ENCODE measurements at places on chromosomes 7 and 10.

GRCh38 chr7:106774768-106775551 is 90.1 kb upstream of the PIK3CG start:
- DNase-seq, result no peak

DNA sequence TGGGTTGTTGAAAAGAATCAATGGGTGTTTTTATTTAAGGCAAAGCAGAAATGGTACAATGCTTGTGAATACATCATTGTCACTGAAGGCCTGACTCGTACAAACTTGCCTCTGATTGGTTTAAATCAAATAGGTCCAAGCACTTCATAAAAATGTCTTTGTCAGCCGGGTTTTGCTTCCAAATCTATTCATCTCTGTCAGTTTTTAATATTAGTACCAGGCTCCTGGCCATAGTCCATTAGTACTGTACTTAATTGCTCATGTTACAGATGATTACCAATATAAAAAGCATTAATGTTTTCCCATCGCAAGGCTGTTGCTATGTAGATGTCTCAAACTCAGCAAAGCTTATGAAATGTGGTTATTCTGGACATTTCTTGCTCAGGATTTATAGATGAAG is 171.9 kb downstream of the ARID5B start:
- DNase-seq, result no peak

DNA sequence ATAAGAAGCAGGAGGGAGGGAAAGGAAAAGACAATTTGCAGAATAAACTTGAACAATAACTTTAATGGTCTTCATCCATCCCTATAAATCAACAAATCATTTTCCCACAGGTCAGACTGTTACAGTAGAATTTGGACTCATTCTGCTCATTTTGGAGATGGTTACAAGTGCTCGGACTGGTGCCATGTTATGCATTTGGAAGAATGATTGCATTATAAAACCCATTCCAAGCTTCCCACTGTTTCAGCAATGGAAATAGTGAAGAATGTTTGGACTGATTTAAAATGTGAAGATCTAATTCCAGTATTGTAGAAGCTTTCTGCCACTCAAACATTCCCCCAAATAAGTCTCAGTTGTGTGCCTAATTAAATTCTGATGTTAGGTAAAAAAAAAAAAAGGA is 99.7 kb upstream of the ZEB1 start:
- DNase-seq, result no peak

DNA sequence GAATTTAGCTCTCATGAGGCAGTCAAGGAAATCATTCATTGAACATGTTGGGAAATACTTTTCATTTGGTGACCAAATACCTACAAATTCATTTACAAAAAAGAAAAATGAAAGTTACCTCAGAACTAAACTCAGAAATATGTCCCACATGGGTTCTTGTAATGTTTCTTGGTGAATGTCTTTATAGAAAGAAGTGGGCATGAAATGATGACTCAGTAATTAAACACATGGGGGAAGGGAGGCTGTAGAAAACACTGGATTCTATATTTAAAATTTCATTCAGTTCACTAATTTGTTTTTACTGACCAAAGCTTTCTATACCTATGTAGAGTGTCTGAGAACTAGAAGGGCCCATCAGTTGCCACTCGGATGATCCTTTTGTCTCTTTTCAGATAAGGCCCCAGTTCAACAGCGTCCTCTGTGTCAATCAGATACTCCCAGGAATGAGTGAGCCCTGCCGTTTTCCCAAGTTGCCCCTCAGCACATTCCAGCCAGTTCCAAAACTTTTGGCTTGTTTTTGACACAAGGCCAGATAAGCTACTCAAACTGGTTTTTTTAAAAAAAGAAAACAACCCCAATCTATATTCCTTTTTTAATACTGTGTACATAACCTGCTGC is 49.3 kb upstream of the AGBL3 start:
- DNase-seq, result no peak

DNA sequence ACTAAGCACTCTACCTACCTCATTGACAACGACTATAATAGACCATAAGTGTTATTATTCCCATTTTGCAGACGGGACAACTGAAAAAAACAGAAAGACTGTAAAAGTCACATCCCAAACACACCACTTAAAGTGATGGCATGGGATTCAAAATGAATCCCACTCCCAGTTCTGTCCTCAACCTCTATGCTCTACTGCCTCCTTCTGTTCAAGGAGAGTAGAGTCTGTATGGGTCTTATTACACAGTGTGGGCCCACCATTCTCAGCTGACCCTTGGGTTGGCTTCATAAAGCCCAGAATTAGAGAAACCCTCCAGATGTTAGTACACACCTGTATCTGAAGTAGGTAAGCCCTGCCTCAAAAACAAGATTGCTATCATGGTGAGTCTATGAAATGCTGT is 102.2 kb downstream of the GRM8 start:
- DNase-seq, result no peak

GRCh38 chr10:24912215-24912614 is 40.2 kb downstream of the PRTFDC1 start:
- DNase-seq, result no peak

DNA sequence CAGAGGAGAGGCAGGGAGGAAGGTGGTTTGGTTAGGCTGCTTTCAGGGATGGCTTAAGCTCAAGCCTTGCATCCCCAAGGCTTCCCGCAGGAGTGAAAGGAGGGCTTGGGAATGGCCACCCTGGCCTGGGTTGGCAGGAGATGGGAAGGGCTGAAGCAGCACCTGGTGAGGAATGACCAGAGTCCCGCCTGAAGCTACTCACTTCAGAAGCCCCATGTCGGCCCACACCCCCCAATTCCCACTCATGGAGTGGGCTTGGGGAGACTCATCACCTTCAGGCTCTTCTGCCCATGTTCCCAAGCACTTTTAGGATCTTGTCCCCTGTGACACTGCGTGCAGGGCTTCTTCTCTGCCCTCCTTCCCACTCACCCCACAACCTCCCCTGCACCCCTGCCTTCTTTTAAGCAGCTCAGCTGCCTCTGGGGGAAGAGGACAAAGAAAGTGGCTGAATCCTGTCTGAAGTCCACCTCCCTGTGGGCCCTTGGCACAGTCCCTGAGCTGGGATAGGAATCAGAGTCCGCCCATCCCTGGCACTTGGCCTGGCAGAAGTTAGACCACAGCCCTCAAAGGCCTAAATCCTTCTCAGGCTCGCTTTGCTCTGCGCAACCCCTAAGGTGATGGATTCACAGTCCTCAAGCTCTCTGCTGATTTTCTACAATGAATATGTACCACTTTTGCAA is 16.5 kb downstream of the RGR start:
- DNase-seq, result no peak

- DNase-seq, result no peak
Measured at GRCh38 chr7:77791336-77791735, 6.9 kb downstream of the TMEM60 start.

- no peak for DNase-seq
Measured at GRCh38 chr7:143280566-143280965, 4.2 kb upstream of the TMEM139 start.

GRCh38 chr10:71990706-71991269 is 26.6 kb downstream of the CHST3 start:
- DNase-seq, result no peak

DNA sequence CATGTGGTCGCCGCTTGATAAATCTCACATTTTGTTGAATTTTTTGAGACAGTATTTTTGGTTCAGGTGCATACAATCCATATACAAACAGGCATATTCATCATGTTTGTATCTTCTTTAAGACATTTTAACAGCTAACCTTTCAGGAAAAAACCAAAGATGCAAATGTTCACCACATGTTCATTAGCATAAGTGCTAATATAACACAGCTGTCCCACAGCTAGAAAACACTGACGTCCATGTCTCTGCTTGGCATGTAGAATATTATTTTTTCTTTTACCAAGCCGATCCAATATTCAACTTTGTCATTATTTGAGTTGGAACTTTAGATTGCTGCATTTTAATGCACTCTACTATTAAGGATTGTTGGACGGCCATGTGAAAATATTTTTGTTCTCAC is 31.2 kb downstream of the BMPER start:
- no peak for DNase-seq

GRCh38 chr7:156141941-156142340 is 329.7 kb upstream of the SHH start:
- no peak for DNase-seq

DNA sequence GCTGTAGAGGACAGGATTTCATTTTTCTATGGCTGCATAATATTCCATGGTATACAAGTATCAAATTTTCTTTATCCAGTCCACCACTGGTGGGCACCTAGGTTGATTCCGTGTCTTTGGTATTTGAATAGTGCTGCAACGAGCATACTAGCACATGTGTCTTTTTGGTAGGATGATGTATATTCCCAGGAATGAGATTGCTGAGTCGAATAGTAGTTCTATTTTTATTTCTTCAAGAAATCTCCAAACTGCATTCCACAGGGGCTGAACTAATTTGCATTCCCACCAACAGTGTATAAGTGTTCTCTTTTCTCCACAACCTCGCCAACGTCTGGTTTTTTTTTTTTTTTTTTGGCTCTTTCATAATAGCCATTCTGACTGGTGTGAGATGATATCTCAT is 550.0 kb downstream of the REEP3 start:
- DNase-seq, result no peak

DNA sequence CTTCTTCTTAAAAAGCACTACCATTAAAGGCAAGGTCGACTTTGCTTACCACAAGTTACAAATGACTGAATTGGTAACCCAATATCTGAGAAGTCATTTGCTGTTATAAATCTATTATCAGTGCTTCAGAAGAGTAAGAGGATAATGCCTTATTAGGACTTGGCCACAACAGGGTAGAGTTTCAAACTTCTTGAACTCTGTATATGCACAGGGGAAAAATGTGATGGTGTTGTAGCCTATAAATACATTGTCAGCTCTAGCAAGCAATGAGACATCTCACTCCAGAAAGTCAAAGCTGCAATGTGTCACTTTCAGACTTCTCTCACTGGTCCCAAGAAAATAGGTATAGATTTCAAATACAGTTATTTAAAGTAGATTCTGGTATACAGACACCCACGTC is 9.3 kb downstream of the TFEC start:
- no peak for DNase-seq

DNA sequence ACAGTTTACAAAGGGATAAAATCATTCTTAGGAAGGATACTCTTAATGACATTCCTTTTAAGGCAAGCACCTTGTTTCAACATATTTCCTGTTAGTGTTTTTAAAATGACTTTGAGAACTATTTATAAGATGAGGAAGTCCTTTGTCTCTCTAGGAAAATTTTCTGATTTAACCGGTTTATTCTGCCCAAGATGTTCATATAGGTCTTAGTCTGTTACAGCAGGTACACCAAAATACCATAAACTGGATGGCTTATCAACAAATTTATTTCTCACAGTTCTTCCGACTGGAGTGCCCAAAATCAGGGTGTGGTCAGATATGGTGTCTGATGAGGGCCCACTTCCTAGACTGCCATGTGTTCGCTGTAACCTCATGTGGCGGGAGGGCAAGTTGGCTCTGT is 77.9 kb downstream of the GSAP start:
- peak; percentile 23 for DNase-seq

DNA sequence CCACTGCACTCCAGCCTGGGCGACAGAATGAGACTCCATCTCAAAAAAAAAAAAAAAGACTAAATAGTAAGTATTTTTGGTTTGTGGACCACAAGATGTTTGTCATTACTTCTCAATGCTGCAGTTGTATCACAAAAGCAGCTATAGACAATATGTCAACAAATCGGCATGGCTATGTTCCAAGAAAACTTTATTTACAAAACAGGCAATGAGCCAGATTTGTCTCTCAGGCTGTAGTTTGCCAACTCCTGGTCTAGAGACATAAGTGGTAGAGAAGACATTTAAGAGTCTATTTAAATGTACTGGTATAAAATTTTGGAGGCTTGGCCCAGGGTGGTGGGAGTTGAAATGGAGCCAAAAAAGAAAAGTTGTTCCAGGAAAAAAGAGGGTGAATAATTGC is 185.8 kb downstream of the SORCS1 start:
- no peak for DNase-seq

- DNase-seq, result no peak
Measured at GRCh38 chr10:15370856-15371701, at the start of gene FAM171A1. Gene FAM171A1 (minus strand): TSS chr10:15371289. CDS start chr10:15371052, 237 bp downstream.

DNA sequence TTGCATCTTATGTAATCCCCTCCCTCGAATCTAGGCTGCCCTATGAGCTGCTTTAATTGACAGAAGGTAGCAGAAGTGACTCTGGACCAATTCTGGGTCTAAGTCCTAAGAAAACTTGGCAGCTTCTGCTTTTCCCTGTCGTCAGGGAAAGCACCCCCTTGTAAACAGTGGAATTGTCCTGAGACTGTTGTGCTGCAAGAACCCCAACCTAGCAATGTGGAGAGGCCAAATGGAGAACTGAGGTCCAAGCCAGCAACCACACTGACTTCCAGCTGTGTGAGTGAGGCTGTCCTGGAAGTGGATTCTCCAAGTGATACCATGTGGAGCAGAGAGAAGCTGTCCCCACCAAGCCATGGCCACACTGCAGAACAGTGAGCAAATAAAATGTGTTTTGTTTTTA is 75.5 kb downstream of the ARHGAP22 start:
- DNase-seq, result no peak

- DNase-seq, result no peak
Measured at GRCh38 chr7:7706101-7706511, 12.3 kb downstream of the RPA3 start.

DNA sequence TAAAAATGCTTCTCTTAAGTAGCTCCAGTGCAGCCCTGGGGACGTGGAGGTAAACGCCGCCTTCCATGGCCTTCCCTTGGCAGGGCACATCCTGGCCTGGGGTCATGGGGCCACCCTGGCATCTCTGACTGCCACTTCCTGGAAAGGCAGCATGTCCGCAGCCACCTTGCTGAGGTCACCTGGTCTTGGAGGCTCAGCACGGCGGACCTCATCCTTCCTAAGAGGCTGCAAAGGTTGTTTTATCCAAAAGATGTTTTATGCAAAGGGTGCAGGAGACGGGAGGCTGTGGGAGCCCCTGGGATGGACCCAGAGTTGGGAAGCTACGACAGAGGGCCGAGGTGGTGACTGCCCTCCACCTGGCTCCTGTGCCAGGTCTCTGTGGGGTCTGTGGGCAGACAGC is 106.0 kb downstream of the TCERG1L start:
- DNase-seq, result no peak

DNA sequence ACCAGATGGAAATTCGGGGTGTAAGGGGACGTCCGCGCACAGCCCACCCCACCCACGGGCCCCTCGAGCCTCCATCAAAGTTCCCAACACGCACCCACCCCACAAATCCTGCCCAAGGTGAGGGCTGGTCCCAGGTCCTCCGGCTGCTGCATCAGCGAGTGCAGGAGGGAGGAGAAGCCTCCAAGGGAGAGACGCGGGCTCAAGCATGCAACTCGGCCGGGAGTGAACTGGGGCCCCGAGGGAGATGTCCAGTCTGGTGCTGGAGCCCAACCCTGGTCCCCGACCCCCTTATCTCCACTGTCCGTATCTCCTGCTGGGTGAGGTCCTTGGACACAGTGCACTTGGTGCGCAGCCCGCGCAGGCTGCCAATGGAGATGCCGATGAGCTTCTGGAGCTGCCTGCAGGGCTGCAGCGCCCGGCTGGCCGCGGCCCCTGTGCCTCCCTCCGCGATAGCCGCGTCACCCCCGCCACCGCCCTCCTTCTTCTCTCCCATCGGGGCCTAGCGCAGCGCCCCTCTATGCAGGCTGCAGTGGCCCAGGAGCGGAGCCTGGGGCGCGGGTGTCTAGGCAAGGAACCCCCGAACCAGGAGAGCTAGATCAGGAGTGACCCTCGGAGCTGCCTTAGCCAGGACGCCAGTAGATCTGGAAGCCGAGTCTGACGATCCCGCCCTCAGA is 489.2 kb downstream of the ZNF33B start:
- DNase-seq, result no peak

Data from HL-60 (cell line).